ENCODE measurements at places on chromosomes 13 and 19. TPM values are rescaled to one million over a fixed set of nuclear protein-coding genes. Genes with fewer than 3 reads are reported as not detected.

DNA sequence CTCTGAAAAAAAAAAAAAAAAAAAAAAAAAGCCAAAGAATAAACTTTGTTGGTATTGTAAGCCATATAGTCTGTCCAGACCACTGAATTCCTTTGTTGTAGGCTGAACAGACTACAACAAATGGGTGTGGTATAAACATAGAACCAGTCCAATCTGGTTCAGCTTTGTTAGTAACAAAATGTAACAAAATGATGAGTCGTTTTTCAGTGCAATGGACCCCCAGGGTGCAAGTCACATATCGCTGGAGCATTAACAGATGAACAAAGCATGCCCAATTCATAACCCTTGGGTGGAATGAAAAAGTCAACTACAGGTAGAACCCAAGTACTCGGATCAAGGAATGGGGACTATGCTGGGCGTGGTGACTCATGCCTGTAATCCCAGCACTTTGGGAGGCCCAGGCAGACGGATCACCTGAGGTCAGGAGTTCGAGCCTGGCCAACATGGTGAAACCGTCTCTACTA, 13.6 kb upstream of the FCHO1 start:
- no peak for DNase-seq

DNA sequence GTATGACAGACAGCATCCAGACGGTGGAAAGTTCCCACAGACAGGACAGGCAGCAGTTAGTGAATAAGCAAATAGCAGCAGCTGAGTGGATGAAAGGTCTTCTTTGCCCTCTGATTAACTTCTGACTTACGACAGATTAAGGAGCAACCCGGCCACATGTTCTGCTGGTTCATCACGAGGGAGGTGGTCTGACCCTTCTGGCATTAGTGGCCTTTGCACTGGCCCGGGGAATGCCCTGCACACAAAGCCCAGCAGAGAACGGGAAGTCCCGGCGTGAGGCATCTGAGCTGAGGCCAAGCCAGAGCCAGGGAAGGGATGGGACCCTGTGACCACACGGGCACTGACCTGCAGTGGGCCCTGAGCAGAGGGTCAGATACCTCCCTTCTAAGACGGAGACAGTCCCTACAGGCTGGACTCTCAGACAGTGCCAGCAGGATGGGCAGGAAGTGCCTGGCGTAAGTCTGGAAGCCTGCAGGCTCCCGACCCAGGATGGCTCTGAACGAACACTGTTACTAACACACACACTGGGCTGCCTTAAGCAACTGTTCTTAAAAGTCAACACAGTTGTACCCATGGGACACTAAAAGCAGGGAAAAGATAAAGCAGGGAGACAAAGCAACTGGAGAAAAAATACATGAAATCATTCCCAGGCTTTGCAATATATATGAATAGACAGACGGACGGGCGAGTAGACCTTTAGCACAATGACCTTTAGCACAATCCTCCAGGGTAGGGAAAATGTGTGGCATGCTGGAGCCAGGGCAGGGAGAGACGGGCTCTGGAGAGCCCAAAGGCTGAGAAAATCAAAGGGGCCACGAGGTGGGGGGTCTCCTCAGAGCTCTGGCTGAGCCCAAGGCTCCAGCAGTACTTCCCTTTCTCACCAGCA, 6.3 kb downstream of the C19orf12 start:
- no peak for DNase-seq

The CAMSAP3 gene
- 12.5 TPM for polyA plus RNA-seq

- DNase-seq: no peak
These were observed 41.9 kb downstream of the C13orf46 start for GRCh38 chr13:113931841-113932459.

DNA sequence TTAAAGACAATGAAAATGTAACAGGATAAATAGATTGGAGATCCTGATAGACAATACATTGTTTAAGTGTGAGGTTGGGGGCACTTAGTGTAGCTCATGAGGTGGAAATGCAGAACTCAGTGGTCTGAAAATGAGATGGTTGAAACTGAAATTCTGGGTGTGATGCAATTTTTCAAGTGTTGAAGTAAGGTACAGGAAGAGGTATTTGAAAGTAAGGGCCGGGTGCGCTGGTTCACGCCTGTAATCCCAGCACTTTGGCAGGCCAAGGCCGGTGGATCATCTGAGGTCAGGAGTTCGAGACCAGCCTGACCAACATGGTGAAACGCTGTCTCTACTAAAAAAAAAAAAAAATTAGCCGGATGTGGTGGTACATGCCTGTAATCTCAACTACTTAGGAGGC, 113.0 kb downstream of the UFM1 start:
- no peak for DNase-seq

The ZNF577 gene
- polyA plus RNA-seq: 38.8 TPM

DNA sequence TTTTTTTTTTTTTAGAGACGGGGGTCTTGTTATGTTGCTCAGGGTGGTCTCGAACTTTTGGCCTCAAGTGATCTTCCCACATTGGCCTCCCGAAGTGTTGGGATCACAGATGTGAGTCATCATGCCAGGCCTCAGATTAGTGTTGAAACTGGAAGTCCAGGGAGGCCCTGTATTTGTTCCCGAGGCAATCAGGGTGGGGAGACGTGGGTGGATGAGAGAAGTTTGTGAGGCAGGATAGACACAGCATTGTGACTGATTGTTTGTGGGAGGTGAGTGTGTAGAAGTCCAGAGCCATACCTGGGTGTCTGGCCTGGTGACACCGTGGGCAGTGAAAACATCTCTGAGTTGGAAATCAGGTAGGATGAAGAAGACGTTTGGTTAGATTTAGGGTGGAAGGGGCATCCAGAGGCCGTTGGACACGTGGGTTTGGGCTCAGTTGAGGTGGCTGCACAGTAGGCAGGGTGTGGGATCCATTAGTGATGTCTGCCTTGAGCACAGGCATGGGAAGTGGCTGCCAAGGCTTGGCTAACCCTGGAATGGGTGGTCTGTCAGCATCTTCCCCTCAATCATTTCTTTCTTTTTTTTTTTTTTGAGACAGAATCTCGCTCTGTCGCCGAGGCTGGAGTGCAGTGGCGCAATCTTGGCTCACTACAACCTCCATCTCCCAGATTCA, 12.4 kb downstream of the RTN2 start:
- no peak for DNase-seq

DNA sequence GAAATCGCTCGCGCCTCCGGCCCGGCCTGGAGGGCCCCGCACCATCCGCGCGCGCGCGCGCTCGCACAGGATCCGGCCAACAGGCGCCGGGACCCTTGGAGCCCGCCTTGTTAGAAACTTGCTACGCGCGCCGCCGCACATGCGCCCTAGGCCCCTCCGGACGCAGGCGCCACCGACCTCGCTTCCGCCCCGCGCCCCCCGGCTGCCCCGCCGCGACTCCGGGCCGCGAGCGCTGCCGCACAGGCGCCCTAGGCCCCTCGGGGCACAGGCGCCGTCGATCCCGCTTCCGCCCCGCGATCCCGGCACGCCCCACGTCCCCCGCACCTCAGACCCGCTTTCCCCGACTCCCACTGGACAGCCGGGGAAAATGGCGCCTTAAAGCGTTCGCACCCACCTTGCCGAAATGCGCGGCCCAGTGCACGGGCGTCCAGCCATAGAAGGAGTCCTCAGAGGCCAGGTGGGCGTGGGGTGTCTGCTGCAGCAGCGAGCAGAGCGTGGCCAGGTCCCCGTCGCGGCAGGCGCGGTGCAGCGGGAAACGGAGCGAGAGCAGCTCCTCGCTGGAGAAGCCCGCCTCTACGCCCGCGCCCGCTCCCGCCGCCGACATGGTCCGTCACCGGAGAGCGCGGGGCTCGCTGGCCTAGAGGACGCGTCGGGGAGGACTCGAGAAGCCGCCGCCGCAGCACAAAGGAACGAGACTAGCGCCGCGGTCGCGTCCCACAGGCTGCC, 375 bp downstream of the ANKRD10 start:
- peak; percentile 68 for DNase-seq

The ZNF546 gene
- 6.2 TPM for polyA plus RNA-seq

The PNMA8B gene
- polyA plus RNA-seq: 3.8 TPM

- DNase-seq: no peak
These were observed 12.1 kb downstream of the AKAP8 start for GRCh38 chr19:15367439-15367838.

The SLC10A2 gene
- polyA plus RNA-seq: 0.68 TPM

The KIR3DL1 gene
- not detected for polyA plus RNA-seq

DNA sequence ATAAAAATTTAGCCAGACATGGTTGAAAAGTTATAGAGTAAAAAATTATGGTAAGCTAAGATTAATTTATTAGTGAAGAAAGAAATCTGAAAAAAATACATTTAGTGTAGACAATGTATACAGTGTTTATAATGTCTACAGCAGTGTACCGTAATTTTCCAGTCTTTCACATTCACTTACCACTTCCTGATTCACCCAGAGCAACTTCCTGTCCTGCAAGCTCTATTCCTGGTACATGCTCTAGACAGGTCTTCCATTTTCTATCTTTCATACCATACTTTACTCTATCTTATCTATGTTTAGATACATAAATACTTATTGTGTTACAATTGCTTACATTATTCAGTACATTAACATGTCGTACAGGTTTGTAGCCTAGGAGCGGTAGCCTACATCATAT, 1387.8 kb upstream of the ATXN8OS start:
- no peak for DNase-seq

The PRR36 gene
- polyA plus RNA-seq: 4.3 TPM

DNA sequence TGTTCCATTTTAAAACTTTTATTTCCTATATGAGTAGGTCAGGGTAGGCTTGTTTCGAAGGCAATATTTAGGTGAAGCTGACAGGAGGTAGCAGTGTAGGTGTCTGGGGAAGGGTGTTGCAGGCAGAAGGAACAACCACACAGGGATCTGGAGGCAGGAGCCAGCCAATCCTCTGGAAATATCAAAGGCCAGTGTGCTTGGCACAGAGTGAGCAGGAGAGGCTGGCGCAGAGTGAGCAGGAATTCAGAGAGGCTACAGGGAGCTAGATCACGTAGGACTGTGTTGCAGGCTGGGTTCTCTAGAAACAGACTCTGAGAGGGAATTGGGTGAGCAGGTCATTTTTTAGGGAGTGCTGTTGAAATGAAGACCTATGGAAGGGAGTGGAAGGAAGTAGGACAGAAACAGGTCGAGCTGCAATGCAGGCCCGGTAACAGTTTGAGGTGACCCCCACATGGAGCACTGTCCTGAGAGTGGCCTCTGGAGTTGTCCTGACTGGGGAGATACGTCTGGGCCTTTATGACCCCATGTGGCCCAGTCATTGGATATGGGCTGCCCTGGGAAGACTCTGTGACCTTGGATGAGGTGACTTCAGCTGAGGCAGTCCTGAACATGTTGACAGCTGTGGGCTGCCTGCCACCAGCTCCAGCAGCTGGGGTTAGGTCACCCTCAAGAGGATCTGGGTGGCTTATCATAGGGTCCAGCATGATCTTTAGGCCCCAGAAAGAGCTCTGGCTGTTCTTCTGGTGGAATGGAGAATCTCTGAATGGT, 51.7 kb downstream of the ERCC5 start:
- no peak for DNase-seq

The LRP3 gene
- polyA plus RNA-seq: 18.2 TPM

- no peak for DNase-seq
These were observed 193.1 kb downstream of the KCTD12 start for GRCh38 chr13:76693086-76693485.

GRCh38 chr13:91323349-91323748, 24.1 kb upstream of the MIR17HG start:
- no peak for DNase-seq

The ABCC4 gene
- polyA plus RNA-seq: 22.4 TPM

DNA sequence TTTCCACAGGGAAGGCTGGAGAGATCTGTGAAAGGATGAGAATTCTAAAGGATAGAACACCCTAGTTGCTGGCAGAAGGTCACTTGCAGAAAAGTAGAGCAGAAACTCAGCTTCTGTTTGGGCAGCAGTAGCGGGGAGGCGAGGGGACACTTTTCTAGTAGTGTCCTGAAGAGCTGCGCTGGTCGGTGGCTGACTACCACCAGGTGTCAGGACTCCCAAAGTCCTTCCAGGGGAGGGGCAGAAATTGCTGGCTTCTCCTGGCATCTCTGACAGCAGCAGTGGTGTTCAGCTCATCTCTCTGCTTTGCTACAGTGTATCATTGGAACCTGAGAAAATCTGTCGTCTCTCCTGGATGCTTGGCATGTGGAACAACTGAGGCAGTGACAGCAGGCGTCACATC, 120.9 kb downstream of the ZDHHC20 start:
- no peak for DNase-seq

GRCh38 chr13:22193070-22193469, 522.2 kb downstream of the FGF9 start:
- no peak for DNase-seq

DNA sequence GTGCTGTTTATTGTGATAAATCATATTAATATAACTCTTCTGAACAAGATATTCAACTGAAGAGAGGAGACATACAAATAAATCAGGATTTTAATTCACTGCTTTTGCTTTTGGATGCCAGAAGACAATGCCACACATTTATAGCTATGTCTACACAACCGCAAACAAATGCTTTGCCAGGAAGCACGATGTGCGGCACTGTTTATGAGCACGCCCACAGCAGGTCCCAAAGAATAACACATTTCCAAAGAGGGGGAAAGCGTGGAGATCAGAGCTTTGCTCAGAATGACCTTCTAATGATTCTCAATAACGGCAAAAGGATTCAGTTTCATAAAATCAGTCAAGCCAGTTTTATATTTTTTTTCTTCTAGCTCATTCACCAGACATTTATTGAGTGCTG, 16.7 kb downstream of the FAM216B start:
- DNase-seq: no peak

- no peak for DNase-seq
These were observed 9.7 kb downstream of the EFNA2 start for GRCh38 chr19:1295169-1296012.

The CCDC70 gene
- not detected for polyA plus RNA-seq

DNA sequence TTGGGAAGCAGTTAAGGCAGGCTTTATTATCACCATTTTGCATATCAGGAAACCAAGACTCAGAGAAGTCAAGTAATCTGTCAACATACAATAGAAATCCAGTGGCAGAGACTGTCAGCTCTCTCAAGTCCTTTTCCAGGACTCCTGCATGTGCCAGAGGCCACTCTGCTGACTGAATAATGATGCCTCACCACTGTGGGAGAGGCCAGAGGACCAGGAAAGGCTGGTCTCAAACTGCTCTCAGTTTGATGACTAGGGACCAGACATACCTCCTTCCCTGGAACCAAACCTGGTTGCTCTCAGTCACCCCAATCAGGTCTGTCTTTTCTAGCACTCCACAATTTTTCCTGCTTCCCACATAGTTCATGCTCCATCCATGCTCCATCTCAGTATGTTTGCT, 8.0 kb downstream of the RNASEH2B start:
- DNase-seq: no peak

DNA sequence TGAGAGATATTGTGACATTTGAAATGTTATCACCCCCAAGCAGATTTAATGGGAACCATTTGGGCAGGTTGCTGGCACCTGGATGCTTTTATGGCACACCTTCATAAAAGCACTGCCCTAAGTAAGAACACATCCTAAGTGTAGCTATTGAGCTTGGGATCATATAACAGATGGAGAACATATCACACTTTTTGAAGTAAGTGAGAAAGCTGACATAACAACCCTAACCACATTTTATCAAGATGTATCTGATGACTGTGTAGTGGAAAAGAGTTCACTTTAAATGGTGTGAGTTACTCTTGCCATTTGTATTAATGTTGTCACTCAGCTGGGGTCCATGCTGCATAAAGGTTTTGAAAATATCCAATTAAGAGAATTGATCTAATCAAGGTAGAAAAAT, 287.9 kb downstream of the DCLK1 start:
- no peak for DNase-seq

- no peak for DNase-seq
These were observed 16.9 kb upstream of the C1QTNF9 start for GRCh38 chr13:24292481-24292880.

Measured in right renal cortex interstitium (tissue), 3 donors.